ENCODE measurements at places on chromosomes 1 and 21.

DNA sequence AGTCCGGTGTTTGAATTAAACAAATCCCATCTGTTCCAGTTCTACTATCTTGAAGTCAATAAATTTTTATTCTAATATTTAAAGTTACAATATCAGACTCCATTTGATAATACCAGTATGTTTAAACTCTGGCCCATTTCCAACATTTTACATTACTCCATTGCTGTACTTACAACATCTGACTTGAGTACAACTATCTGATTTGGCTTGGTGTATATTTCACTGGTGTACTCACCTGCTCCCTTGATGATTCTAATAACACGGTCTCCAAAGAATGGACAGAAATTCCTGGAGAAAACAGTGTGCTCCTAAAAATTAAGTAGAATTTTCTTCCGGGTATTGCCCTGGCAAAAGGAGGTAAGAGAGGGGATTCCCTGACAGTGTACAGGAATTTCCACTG lies 680.5 kb upstream of the ADAMTS5 start:
- H3K36me3 ChIP-seq, result no peaks in the 10 kb centered on the region
- no peak for DNase-seq
- H3K27me3 ChIP-seq, result no peaks in the 10 kb centered on the region
- no peak overlapping the region for H3K4me3 ChIP-seq
- no peaks in the 10 kb centered on the region for H3K4me1 ChIP-seq
- no peak overlapping the region for H3K27ac ChIP-seq

DNA sequence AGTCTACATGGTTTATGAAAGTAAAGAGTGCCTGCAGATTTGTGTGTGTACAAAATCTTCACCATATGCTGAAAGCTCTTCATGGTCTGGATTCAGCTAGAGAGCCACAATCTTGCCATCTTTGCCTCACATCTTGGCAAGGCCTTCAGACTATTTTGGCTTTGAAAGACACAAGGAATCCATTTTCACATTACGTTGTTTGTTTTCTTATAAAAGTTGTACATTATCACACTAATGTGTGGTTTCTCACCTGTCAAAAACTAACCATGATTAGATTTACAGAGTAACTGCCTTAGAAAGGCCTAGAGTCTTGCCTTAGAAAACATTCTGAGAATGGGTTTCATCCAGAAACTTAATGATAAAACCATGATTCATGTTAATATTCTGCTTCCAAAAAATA lies 494.6 kb downstream of the NEGR1 start:
- no peaks in the 10 kb centered on the region for H3K27me3 ChIP-seq
- H3K36me3 ChIP-seq, result no peaks in the 10 kb centered on the region
- H3K4me3 ChIP-seq, result no peak overlapping the region
- H3K4me1 ChIP-seq, result peaks cover 4% of the 10 kb centered on the region

- H3K27me3 ChIP-seq, result peaks cover 11% of the 10 kb centered on the region
- H3K4me3 ChIP-seq, result no peak overlapping the region
- no peak for DNase-seq
- H3K4me1 ChIP-seq, result no peaks in the 10 kb centered on the region
- H3K27ac ChIP-seq, result no peak overlapping the region
Measured at GRCh38 chr1:67313934-67314671, 6.4 kb downstream of the IL12RB2 start.

GRCh38 chr1:109292364-109292763 lies 9.4 kb upstream of the PSRC1 start:
- no peak overlapping the region for H3K4me3 ChIP-seq
- H3K4me1 ChIP-seq, result peaks cover 6% of the 10 kb centered on the region
- H3K36me3 ChIP-seq, result no peaks in the 10 kb centered on the region
- peaks cover 4% of the 10 kb centered on the region for H3K27me3 ChIP-seq
- H3K27ac ChIP-seq, result no peak overlapping the region

GRCh38 chr1:240284656-240285414 lies 193.2 kb downstream of the FMN2 start:
- no peak overlapping the region for H3K27ac ChIP-seq
- H3K27me3 ChIP-seq, result no peaks in the 10 kb centered on the region
- H3K4me3 ChIP-seq, result no peak overlapping the region
- H3K4me1 ChIP-seq, result no peaks in the 10 kb centered on the region
- no peaks in the 10 kb centered on the region for H3K36me3 ChIP-seq
- DNase-seq, result no peak

DNA sequence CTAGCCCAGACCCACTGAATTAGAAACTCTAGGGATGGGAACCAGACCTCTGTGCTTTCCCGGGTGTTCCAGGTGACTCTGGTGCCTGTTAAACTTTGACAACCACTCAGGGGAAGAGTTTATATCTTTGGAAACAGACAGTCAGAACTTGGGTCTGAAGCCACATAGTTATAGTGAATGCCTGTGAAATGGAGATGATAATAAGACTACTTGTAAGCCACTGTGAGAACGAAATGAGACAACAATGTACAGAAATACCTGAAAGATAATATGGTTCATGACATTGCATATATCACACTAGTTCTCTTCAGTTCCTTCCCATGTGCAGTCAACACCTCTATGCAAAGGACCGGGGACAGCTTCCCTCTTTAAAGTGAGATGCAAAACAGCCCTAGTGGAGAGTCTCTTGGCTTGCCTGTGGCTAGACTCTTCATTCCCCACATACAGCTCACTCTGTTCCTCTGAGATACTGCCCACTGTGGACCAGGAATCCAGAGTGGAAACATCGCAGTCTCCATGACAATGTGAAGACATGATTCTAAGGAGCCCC lies 287.5 kb downstream of the ASTN1 start:
- DNase-seq, result no peak
- H3K4me1 ChIP-seq, result no peaks in the 10 kb centered on the region
- no peaks in the 10 kb centered on the region for H3K27me3 ChIP-seq

- DNase-seq, result no peak
- no peaks in the 10 kb centered on the region for H3K27me3 ChIP-seq
- H3K27ac ChIP-seq, result no peak overlapping the region
- H3K36me3 ChIP-seq, result no peaks in the 10 kb centered on the region
- H3K4me1 ChIP-seq, result no peaks in the 10 kb centered on the region
Measured at GRCh38 chr1:58611861-58612385, 34.9 kb upstream of the TACSTD2 start.

- H3K27me3 ChIP-seq, result no peaks in the 10 kb centered on the region
- H3K27ac ChIP-seq, result no peak overlapping the region
- DNase-seq, result no peak
- no peaks in the 10 kb centered on the region for H3K36me3 ChIP-seq
- H3K4me3 ChIP-seq, result no peak overlapping the region
Measured at GRCh38 chr1:106037526-106037925, 1018.9 kb upstream of the PRMT6 start.

GRCh38 chr1:223066415-223066814 lies 76.6 kb downstream of the TLR5 start:
- H3K4me1 ChIP-seq, result no peaks in the 10 kb centered on the region
- peaks cover 2% of the 10 kb centered on the region for H3K27me3 ChIP-seq
- no peak overlapping the region for H3K27ac ChIP-seq

- no peak overlapping the region for H3K27ac ChIP-seq
- peaks cover 26% of the 10 kb centered on the region for H3K4me1 ChIP-seq
- H3K4me3 ChIP-seq, result peak overlapping the region; percentile 88
- peaks cover 34% of the 10 kb centered on the region for H3K27me3 ChIP-seq
- peak; percentile 87 for DNase-seq
Measured at GRCh38 chr1:212665241-212666115, 34.2 kb downstream of the BATF3 start.
